ENCODE measurements at places on chromosomes 1 and 21. TPM values are rescaled to one million over a fixed set of nuclear protein-coding genes. Genes with fewer than 3 reads are reported as not detected.

The OR2AK2 gene
- total RNA-seq = not detected

The NES gene
- total RNA-seq = 6.4 TPM

The ARHGAP30 gene
- 0.60 TPM for total RNA-seq

The RBP7 gene
- total RNA-seq = not detected

The SLAMF6 gene
- total RNA-seq = 2.3 TPM

The BMP8B gene
- 1.2 TPM for total RNA-seq

The HES2 gene
- total RNA-seq = 38.8 TPM

The CLK2 gene
- 42.3 TPM for total RNA-seq

The HMGCS2 gene
- total RNA-seq = 215 TPM

The CYB5RL gene
- total RNA-seq = 1.9 TPM

The HSD11B1 gene
- not detected for total RNA-seq

The FRRS1 gene
- 32.4 TPM for total RNA-seq

The FALEC gene
- total RNA-seq = not detected

The PRUNE1 gene
- 80.4 TPM for total RNA-seq

The FAM72D gene
- total RNA-seq = not detected

The COL6A2 gene
- total RNA-seq = 508 TPM

The KCNE2 gene
- not detected for total RNA-seq

The LCE1A gene
- total RNA-seq = not detected

The SPRR4 gene
- not detected for total RNA-seq

The PLA2G2F gene
- total RNA-seq = not detected

The COG2 gene
- total RNA-seq = 14.3 TPM
